ENCODE measurements at places on chromosomes 4 and X.

DNA sequence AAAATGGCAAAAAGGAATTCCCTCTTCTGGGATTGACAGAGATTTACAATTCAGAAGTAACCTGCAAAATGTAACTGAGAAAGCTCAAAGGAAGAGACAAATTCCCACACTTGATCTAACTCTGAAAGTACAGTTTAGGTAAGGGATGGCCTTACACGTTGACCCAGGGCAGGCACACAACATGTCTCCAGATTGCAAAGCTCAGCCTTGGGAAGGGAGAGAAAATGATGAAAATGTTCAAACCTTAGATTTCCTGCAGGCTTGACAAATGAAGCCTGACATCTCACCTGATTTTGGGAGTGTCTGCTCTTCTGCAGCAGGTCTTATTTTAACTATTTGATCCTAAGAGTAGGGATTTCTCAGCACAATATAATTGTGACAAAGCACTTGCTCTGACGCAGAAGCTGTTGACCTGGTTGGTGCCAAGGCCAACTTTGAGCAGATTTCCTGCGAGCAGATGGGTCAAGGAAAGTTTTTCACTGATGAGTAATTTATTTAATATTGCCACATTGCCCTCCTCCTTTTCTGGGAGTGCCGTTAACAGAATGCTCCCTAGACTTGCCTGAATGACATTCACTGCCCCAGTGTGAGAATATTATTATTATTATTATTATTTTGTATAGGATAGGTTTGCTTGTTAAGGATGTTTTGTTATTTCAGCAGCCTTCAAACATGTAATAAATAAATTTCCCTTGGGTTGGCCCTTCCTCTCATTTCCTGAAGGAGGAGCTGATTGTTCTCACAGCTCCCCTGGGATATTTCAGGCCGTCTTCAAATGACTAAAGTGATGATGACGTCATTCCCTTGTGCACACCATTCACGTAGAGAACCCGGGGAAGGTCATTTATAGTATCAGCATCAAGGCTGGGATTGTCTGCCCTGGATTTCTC lies 157.1 kb downstream of the VEGFC start:
- no peak for DNase-seq

DNA sequence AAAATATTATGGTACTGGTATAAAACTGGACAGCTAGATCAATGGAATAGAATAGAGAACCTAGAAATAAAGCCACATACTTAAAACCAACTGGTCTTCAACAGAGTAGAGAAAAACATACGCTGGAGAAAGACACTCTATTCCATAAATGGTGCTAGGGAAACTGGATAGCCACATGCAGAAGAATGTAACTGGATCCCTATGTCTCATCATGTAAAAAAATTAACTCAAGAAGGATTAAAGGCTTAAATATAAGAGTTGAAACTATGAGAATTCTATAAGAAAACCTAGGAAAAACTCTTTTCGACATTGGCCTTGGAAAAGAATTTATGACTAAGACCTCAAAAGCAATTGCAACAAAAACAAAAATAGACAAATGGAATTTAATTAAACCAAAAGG lies 114.6 kb downstream of the PCDH18 start:
- no peak for DNase-seq

DNA sequence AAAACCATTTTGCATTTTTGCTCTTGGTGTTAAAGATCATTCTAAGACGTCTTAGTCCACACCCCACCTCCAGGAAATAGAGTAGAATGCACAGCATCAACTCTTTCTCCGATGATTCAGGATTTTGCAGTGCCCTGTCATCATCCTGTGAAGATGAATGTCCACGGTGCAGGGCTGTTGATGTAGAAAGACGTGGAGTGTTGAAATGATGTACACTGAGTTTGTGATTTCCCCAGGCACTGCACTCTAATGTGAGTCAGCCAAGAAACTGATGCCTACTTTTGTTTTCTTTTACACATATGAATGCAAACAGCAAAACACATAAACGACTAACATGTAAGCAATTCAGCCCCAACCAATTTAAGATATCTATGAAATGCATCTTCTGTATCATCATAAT lies 10.5 kb downstream of the LGI2 start:
- DNase-seq, result no peak

DNA sequence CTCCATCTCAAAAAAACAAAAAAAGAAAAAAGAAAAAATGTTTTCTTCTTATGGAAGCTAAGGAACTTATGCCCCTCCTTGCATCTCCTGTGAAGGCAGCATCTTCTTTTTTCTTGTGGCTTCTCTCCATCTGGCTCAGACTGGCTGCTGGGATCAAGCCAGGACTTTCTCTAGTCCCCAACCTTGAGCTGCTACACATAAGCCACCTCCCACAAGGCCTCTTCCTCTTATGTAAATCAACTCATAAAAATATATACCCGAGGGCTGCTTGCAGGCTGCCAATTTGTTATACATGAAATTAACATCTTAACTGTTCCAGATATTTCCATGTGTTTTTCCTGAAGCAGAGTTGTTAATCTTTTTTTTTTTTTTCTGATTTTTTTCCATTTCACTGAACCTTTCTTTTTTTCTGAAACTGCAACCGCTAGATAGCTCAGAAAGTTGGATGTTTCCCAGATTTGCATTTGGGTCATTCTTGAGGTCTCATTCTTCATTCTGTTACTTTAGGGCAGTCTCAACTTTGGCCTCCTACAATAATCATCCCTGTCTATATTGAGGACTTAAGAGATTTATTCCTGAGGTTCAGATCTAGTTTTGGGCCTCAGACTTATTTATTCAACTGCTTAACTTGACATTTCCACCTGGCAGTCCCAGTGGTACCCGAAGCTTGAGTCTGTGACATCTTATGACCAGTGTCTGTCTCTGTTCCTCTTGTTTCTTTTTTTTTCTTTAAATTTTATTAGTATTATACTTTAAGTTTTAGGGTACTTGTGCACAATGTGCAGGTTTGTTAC lies 10.3 kb downstream of the SNX25 start:
- DNase-seq, result no peak

All from stimulated activated CD8-positive, alpha-beta memory T cell treated with anti-CD3 and anti-CD28 coated beads, Interleukin-4, amount 100 ng/mL, for 48 hours (primary cell).